ENCODE measurements at places on chromosomes 2 and 18.

GRCh38 chr2:81007104-81007503, 702.6 kb upstream of the LRRTM1 start:
- no peaks in the 10 kb centered on the region for H3K36me3 ChIP-seq
- DNase-seq: no peak
- H3K4me3 ChIP-seq: no peak overlapping the region
- H3K27ac ChIP-seq: no peak overlapping the region

GRCh38 chr2:175676813-175677212, 325.3 kb downstream of the LNPK start:
- H3K4me1 ChIP-seq: no peaks in the 10 kb centered on the region
- H3K4me3 ChIP-seq: no peak overlapping the region
- H3K36me3 ChIP-seq: no peaks in the 10 kb centered on the region
- H3K27me3 ChIP-seq: no peaks in the 10 kb centered on the region

DNA sequence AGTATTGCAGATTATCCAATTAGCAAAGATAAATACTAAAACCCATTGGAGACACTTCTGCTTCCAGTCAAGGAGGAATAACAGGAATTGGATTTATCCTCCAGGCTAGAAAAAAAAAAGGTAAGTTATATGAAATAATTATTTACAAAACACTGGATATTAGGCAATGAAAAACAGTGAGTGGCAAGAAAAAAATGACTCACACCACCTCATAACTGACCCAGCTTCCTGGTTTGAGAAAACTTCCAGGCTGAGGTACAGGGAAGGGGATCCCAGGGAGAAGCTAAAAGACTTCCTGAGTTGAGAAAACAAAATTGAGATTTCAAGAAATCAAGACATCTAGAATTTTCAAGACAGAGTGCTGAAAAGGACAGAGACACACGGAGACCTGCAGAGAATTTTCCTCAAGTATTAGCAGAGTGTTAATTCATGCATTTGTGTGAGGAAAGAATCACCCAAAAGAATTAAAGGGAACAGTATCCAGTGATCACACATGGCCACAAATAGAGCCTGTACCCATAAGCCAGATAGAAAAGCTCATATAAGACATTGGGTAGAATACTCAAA, 17.4 kb downstream of the SRD5A2 start:
- H3K4me3 ChIP-seq: no peak overlapping the region
- H3K4me1 ChIP-seq: no peaks in the 10 kb centered on the region
- peaks cover 2% of the 10 kb centered on the region for H3K27me3 ChIP-seq
- H3K36me3 ChIP-seq: no peaks in the 10 kb centered on the region
- H3K27ac ChIP-seq: no peak overlapping the region
- no peak for DNase-seq

DNA sequence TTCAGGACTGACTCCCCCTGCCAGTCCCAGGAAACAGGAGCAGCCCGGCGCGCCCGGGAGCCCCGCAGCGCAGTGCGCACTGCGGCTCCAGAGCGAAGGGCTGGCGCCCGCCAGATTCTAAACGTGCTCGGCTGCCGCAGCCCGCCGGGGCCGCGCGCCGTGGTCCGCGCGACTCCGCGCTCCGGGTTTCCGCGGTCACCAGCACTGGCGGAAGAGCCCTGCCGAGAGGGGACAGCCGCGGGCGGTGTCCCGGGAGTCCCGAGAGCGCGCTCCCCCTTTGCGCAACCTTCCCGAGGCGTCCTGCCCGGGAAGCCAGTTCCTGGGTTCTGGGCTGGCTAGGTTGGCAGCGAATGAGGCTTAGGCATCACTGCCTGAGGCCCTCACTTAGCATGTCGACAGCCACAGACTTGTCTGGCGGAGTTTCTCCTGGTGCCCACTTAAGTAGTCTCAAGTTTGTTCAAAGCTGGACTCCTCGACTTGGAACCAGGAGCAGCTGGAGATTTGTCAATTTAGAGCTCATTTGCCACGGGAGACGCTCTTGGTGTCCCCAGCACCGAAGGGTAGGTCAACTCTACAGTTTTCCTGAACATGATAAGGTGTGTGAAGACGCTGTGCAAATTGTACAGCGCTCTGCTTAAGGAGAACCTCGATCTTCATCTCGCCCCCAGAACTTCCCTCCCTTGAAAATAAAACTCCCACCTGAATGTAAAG, 1.5 kb upstream of the VSNL1 start:
- no peak overlapping the region for H3K27ac ChIP-seq
- no peaks in the 10 kb centered on the region for H3K4me1 ChIP-seq
- H3K27me3 ChIP-seq: peaks cover 22% of the 10 kb centered on the region
- DNase-seq: no peak
- H3K4me3 ChIP-seq: no peak overlapping the region

GRCh38 chr2:126664234-126664633, 8.3 kb downstream of the GYPC start:
- DNase-seq: no peak
- H3K36me3 ChIP-seq: peaks cover 22% of the 10 kb centered on the region
- no peak overlapping the region for H3K4me3 ChIP-seq
- H3K27ac ChIP-seq: peak overlapping the region; percentile 80
- H3K4me1 ChIP-seq: peaks cover 55% of the 10 kb centered on the region

- no peaks in the 10 kb centered on the region for H3K36me3 ChIP-seq
- H3K4me3 ChIP-seq: no peak overlapping the region
- H3K4me1 ChIP-seq: no peaks in the 10 kb centered on the region
- no peaks in the 10 kb centered on the region for H3K27me3 ChIP-seq
- no peak for DNase-seq
- no peak overlapping the region for H3K27ac ChIP-seq
These were observed 677.0 kb upstream of the FANCL start for GRCh38 chr2:58918141-58918540.

GRCh38 chr2:127887776-127888130, 2.0 kb upstream of the AMMECR1L start:
- no peak overlapping the region for H3K4me3 ChIP-seq
- peaks cover 18% of the 10 kb centered on the region for H3K4me1 ChIP-seq
- H3K27ac ChIP-seq: no peak overlapping the region

- no peaks in the 10 kb centered on the region for H3K36me3 ChIP-seq
- H3K27me3 ChIP-seq: no peaks in the 10 kb centered on the region
- H3K4me1 ChIP-seq: peaks cover 3% of the 10 kb centered on the region
- DNase-seq: no peak
- no peak overlapping the region for H3K4me3 ChIP-seq
- no peak overlapping the region for H3K27ac ChIP-seq
These were observed 88.2 kb downstream of the NCOA1 start for GRCh38 chr2:24579053-24579803.

DNA sequence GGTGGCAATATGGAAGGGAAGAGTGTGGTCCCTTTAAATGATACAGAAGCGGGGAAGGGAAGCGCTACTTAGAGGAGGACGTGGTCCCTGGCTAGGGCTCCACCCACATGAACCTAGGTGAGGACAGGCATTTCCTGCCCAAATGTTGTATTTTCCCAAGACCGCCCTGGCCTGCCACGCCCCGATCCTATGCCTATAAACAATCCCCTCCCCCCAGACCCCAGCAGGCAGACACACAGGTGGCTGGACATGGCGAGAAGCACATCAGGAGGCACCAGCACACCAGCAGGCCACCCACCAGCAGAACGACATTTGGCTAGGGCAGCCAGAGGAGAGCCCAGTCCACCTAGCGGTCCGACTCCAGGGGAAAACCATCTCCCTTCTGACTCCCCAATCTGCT, 47.2 kb downstream of the METTL8 start:
- H3K4me1 ChIP-seq: no peaks in the 10 kb centered on the region
- no peaks in the 10 kb centered on the region for H3K36me3 ChIP-seq
- no peaks in the 10 kb centered on the region for H3K27me3 ChIP-seq
- DNase-seq: no peak
- no peak overlapping the region for H3K27ac ChIP-seq
- no peak overlapping the region for H3K4me3 ChIP-seq

DNA sequence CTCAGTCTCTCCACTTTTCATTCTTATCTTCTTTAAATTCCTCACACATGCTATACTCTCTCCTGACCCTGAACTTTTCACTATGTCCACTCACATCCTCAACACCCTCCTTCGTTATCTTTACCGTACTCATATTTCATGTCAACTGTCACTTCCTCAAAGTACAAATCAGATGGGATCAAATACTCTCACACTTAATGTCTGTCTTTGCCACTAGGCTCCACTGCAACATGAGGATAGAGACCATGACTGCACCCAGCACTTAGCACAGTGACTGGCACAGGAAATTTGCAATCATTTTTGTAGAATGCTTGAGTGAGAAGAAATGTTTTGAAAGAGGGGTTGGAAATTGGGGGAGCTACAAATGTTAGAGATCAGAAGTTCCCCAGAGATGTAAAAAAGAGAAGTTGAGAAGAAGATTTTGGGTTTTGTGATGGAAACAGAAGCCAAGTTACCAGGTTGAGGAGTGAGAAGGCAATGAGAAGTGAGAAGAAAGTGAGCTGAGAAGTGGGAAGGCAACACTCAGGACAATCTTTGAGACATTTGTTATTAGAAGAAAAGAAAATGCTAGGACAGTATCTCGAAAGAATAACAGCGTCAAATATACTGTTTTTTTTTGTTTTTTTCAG, 87.0 kb downstream of the CCDC141 start:
- H3K27me3 ChIP-seq: no peaks in the 10 kb centered on the region
- H3K4me3 ChIP-seq: no peak overlapping the region
- H3K4me1 ChIP-seq: no peaks in the 10 kb centered on the region
- no peaks in the 10 kb centered on the region for H3K36me3 ChIP-seq
- no peak overlapping the region for H3K27ac ChIP-seq
